NCI-H69 (cell line): ENCODE measurements at places on chromosomes 2 and 18.

DNA sequence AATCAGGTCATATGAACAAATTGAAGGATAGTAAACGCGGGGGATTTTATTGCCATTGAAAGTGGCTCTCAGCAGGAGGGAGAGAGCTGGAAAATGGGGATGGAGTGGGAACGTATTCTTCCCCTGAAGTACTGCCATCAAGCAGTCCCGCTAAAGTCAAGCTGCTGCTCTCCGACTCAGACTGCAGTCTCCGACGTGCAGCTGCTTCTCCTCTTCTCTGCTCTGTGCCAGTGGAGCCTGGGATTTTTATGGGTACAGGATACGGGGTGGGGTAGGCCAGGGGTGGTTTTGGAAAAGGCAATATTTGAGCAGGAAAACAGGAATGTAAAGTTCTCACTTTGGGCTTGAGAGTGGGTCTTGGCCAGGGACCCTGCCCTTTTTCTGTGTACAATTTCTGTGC lies 33.0 kb downstream of the KCTD18 start:
- DNase-seq: no peak

- DNase-seq: no peak
Measured at GRCh38 chr2:195620501-195620900, 36.5 kb upstream of the SLC39A10 start.

DNA sequence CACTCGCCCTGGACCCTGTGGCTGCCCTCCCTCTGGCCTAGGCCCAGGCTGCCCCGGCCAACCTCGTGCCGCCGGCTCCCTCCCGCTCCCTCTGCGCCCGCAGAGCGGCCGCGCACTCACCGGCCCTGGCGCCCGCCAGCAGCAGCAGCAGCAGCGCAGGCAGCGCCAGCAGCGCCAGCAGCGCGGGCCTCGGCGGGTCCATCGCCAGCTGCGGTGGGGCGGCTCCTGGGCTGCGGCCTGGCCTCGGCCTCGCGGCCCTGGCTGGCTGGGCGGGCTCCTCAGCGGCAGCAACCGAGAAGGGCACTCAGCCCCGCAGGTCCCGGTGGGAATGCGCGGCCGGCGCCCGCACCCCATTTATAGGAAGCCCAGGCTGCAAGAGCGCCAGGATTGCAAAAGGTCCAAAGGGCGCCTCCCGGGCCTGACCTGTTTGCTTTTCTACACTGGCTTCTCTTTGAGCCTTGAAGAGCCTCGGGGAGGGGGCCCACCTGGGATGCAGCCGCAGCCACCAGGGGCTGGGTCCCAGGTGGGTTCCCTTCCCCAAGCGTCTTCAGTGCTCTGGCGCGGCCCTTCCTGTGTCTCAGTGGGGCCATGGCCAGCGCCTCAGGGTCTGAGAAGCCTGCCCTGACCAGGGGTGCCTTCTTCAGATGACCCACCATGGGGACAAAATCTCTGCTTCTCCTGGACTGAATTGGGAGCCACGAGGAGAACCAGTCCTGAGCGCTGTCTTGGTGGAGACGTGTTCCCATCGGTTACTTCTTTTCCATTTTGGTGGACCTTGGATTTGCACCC lies at the start of gene APOB:
Gene APOB (minus strand): TSS at position 330 of the 789 bp plus-strand sequence. CDS start 128 bp downstream, at position 202.
- no peak for DNase-seq

DNA sequence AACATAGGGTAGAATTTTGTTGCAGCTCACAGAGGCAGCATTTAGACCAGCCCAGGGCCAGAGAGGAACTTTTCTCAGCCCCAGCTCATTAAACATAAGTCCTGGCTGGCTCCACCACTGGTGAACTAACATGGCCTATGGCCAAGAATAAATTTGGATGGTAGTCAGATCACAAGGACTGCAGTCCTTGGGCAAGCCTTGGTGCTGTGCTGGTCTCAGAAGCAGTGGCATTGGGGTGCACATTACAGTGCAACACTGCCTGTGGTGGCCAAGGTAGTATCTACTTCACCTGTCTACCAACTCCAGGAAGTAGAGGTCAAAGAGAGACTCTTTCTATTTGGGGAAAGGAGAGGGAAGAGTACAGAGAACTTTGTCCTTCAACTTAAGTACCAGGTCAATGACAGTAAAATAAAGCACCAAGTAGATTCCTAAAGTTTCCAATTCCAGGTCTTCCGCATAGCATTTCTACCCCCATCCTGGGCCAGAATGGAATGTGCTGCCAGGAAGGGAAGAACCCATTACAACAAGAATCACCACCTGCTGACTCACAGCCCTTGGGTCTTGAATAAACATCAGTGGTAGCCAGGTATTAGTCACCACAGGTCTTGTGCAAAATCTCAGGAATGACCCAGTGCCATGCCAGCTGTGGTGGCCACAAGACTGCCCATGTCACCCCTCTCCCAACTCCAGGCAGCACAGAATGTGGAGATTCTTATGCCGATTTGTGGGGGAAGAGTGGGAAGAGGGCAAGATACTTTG lies 155.4 kb upstream of the FSIP2 start:
- DNase-seq: no peak
